ENCODE measurements at places on chromosomes 1 and 21.

DNA sequence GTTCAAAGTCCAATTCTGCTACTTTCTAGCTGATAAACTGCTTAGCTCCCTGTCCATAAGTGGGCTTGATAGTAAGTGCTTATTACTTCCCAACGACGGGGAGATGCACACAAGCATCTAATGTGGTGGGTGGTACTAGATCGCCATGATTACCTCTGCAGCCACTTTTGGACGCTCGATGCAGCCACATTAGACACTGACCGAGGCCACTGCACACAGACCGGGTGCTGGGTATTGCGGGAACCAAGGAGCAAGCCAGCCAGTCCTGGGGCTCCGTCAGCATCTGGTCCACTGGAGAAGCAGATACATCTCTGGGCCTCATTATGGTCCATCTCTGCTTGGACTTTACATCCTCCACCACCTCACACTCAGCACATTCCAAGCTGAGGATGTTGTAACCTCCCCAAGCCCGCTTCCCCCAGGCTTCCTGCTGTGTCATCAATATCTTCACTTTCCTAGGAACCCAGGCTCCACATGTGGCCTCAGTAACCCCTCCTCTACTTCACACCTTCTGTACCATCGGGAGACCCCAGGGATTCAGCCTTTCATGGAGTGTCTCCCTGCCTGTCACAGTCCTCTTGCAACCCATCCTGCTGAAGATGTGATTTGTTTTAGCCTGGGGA is 48.2 kb downstream of the RHOU start:
- DNase-seq = no peak

GRCh38 chr1:174975764-174976163 is 24.0 kb upstream of the CACYBP start:
- DNase-seq = no peak

- DNase-seq = no peak
These were observed 87.1 kb upstream of the LRRC8D start for GRCh38 chr1:89733748-89734147.

- no peak for DNase-seq
These were observed 144.5 kb upstream of the KCNJ15 start for GRCh38 chr21:38112219-38112789.

- DNase-seq = no peak
These were observed 405.3 kb downstream of the RRAGC start for GRCh38 chr1:38454236-38454635.

DNA sequence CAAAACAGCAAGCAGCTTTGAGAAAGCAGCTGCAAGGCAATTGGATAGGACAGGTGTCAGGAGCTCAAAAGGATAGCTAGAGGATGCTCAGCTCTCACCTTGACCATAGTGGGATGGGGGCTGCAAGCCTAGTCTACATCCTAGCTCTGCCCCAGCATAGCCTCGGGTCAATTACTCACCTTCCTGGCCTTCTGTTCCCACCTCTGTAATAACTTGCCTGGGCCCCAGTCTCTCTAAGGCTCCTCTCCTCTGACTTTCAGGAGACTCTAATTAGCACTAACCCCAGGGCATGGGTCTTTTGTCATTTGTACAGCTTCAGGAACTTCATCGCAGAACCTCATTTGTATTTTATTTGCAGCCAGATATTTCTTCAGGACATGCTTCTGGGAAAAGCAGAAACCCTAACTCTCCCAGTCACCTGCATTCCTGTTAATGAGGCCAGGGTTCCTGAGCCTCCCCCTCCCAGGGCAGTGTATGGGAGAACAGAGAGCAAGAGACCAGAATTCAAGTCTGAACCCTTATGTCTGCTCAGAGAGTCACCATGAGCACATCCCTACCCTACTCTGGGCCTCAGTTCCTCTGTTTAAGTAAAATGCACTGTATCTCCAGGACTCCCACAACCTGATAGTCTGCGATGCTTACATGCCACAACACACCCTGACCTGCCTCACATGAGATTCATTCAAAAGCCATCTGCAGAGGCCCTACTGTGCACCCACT is 108.1 kb downstream of the MATN1 start:
- DNase-seq = no peak
